ENCODE measurements at places on chromosomes 16 and 17.

DNA sequence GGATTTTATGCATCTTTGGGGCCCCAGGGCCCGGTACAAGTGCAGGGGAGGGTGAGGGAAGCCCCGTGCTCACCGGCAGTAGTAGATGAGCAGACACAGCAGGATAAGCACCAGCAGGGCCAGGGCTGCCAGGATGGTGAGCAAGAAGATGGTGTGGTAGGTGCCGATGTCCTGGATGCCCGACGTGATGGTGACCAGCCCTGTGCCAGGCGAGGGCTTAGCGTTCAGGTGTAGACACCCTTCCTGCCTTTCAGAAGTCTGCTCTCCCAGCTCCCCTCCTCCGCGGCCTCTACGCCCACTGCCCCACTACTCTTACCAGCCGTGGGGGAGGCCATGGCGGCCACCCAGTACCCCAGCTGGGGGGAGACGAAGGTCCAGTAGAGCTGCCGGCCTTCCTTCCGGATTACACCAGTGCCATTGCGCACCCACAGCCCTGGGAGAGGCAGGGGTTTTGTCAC is 8.0 kb downstream of the FAM171A2 start:
- no peak for DNase-seq

GRCh38 chr17:627051-627450 is 87.6 kb downstream of the VPS53 start:
- DNase-seq = no peak

DNA sequence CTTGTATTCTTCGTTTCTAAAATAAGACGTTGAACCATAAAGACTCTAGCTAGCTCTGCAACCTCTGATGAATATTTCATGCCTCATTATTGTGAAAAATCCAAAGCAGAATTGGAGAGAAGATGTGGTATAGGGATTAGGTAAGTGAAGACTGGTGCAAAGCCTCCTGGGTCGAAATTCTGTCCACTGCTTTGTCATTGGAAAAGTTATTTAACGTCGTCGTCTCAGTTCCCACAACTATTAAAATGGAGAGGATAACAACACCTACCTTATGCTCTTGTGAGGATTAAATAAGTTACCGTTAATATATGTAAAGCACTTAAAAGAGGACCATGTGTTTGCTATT is 1.4 kb upstream of the PRPSAP2 start:
- no peak for DNase-seq

DNA sequence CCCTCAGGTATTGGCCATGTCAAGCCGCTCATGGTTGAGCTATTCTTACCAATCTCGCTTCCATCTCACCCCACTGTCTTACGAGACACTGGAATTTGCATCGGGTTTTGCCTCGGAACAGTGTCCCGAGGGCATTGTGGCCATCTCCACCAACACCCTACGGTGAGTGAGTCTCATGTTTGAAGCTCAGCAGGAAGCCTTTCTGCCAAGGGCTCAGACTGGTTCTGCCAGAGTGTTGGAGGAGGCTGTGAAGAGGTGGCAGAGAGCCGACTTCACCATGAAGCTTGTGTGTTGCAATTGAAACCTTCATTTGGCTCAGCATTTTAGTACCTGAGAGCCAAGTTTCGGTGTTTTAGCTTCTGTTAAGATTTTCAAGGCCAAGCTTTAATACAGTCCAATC is 38.0 kb downstream of the SF3B3 start:
- no peak for DNase-seq

- no peak for DNase-seq
Observed at GRCh38 chr17:82941021-82942001, 101.5 kb upstream of the ZNF750 start.

GRCh38 chr16:57131351-57131970 is 39.1 kb downstream of the CPNE2 start:
- no peak for DNase-seq

- no peak for DNase-seq
Observed at GRCh38 chr16:782258-782657, 5.9 kb downstream of the RPUSD1 start.

- DNase-seq = no peak
Observed at GRCh38 chr16:26701243-26701886, 365.4 kb upstream of the C16orf82 start.

- DNase-seq = no peak
Observed at GRCh38 chr17:43314611-43315011, 80.8 kb upstream of the RNU2-1 start.

DNA sequence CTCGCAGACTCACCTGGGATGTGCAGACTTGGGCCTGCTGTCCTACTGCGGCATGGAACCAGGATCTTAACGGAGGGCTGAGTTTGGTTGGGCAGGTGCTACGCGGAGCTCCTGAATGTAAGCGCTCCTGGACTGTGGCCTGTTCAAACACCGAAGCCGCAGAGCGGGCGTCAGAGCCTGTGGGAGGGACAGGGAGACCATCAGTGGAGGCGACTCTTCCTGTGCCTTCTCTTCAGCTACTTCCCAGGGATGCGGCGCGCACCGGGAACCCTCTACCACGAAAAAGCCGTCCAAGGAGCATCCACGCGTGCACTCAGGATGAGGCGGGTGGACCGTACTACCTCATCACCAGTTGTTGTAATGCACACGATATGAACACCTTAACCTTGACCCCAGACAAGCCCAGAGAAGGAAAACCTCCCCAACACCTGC is 2.0 kb downstream of the USP36 start:
- DNase-seq = no peak

All from heart left ventricle (tissue), 16 donors.